Ovary (tissue), 10 donors: ENCODE measurements at places on chromosomes 4 and X. TPM values are rescaled to one million over a fixed set of nuclear protein-coding genes. Genes with fewer than 3 reads are reported as not detected.

CSN1S1 gene
- not detected for total RNA-seq

- peaks cover 1% of the 10 kb centered on the region for H3K4me1 ChIP-seq
- H3K4me3 ChIP-seq: no peak overlapping the region
- H3K36me3 ChIP-seq: no peaks in the 10 kb centered on the region
Measured at GRCh38 chr4:8855818-8856245, 15.8 kb downstream of the HMX1 start.

ZIC3 gene
- total RNA-seq: not detected

SUPT20HL1 gene
- 0.25 TPM for total RNA-seq

GRCh38 chr4:47413521-47413920 lies 50.0 kb downstream of the COMMD8 start:
- no peaks in the 10 kb centered on the region for H3K4me1 ChIP-seq
- H3K27me3 ChIP-seq: no peaks in the 10 kb centered on the region
- H3K27ac ChIP-seq: no peak overlapping the region
- DNase-seq: no peak
- no peak overlapping the region for H3K4me3 ChIP-seq
- H3K36me3 ChIP-seq: no peaks in the 10 kb centered on the region

UGT2B11 gene
- total RNA-seq: not detected

- no peak for DNase-seq
- no peaks in the 10 kb centered on the region for H3K36me3 ChIP-seq
- no peaks in the 10 kb centered on the region for H3K27me3 ChIP-seq
- H3K4me1 ChIP-seq: no peaks in the 10 kb centered on the region
- H3K27ac ChIP-seq: no peak overlapping the region
- no peak overlapping the region for H3K4me3 ChIP-seq
Measured at GRCh38 chrX:9676306-9676705, 89.3 kb downstream of the GPR143 start.

DNA sequence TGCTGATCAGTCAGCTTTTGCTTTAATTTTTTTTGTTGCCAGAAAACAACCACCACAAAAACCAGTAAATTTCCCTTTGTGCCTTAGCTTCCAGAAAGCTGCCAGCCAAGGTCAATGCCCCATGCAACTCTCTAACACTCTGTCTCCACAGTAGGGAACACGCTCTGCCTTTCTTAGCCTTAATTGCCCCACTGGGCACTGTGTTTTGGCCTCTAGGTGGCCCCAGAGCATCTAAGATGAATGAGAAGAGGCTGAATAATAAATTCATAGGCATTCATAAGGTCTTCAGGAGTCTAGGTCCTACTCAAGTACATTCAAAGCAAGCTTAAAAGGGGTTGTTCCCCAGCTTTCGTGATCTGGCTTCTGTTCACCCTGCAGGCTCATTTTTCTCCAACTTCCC lies 57.7 kb upstream of the PASD1 start:
- H3K27me3 ChIP-seq: no peaks in the 10 kb centered on the region
- H3K36me3 ChIP-seq: no peaks in the 10 kb centered on the region
- no peak overlapping the region for H3K4me3 ChIP-seq
- no peak overlapping the region for H3K27ac ChIP-seq
- H3K4me1 ChIP-seq: no peaks in the 10 kb centered on the region
- DNase-seq: no peak

- H3K27me3 ChIP-seq: no peaks in the 10 kb centered on the region
- no peaks in the 10 kb centered on the region for H3K36me3 ChIP-seq
- no peak overlapping the region for H3K4me3 ChIP-seq
- H3K27ac ChIP-seq: no peak overlapping the region
Measured at GRCh38 chr4:764405-765169, 59.0 kb downstream of the PCGF3 start.

DNA sequence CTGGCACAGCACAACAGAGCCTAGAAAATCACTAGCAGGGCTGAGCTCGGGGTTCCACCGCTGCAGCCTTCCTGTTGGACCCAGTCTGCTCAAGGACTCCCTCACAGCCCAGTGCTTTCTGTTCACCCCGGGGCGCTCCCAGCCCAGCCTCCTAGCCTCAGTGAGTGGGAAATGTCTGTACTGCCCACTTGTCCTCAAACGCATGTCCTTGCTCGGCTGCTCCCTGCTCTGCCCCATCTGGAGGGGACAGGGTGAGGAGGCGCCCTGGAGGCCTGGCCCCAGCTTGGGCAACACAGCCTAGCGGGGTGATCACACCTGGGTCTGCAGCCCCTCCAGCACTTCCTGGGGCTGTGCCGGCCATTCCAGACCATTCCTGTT lies 11.9 kb upstream of the CCNQ start:
- no peaks in the 10 kb centered on the region for H3K36me3 ChIP-seq
- no peaks in the 10 kb centered on the region for H3K27me3 ChIP-seq
- no peak for DNase-seq

PNCK gene
- total RNA-seq: not detected

DNA sequence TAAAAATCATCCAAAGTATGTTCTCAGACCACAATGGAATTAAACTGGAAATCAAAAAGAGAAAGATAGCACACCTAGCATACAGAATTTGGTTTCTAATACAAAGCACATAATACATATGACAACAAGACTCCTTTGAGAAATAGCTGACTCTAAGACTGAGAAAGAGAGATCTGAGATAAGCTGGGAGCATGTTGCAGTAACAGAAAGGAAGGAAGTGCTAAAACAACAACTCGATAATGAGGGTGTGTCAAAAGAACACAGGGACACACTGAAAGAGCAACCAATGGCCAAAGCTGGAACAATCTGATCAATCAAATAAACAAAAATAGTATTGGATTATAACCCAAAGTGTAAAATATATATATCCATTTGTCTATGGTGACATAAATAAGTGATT lies 586.6 kb downstream of the C4orf33 start:
- no peaks in the 10 kb centered on the region for H3K4me1 ChIP-seq
- no peaks in the 10 kb centered on the region for H3K36me3 ChIP-seq
- no peak overlapping the region for H3K4me3 ChIP-seq
- no peak overlapping the region for H3K27ac ChIP-seq
- H3K27me3 ChIP-seq: no peaks in the 10 kb centered on the region
- DNase-seq: no peak

- H3K4me1 ChIP-seq: no peaks in the 10 kb centered on the region
- DNase-seq: no peak
- H3K4me3 ChIP-seq: no peak overlapping the region
- H3K27ac ChIP-seq: no peak overlapping the region
- H3K27me3 ChIP-seq: no peaks in the 10 kb centered on the region
Measured at GRCh38 chr4:46793036-46793435, 116.0 kb downstream of the COX7B2 start.

- no peaks in the 10 kb centered on the region for H3K4me1 ChIP-seq
- no peaks in the 10 kb centered on the region for H3K27me3 ChIP-seq
- no peak overlapping the region for H3K27ac ChIP-seq
- no peak for DNase-seq
Measured at GRCh38 chrX:150316564-150316963, 46.6 kb upstream of the MAMLD1 start.

- DNase-seq: no peak
- H3K4me1 ChIP-seq: peaks cover 5% of the 10 kb centered on the region
- no peaks in the 10 kb centered on the region for H3K27me3 ChIP-seq
- H3K4me3 ChIP-seq: no peak overlapping the region
- no peak overlapping the region for H3K27ac ChIP-seq
Measured at GRCh38 chr4:186200516-186200915, 9.1 kb downstream of the CYP4V2 start.

DNA sequence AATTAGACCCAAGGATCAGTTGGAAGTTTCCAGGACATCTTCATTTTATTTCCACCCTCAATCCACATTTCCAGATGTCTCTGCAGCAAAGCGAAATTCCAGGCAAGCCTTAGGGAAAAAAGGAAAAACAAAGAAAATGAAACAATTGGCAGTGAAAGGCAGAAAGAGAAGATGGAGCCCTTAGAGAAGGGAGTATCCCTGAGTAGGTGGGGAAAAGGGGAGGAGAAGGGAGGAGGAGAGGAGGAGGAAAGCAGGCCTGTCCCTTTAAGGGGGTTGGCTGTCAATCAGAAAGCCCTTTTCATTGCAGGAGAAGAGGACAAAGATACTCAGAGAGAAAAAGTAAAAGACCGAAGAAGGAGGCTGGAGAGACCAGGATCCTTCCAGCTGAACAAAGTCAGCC lies at the start of gene PLP1:
Gene PLP1, plus strand, starts transcription at position 295 of the 400 bp plus-strand sequence. CDS start 156 bp downstream, outside the sequence.
- H3K4me1 ChIP-seq: peaks cover 4% of the 10 kb centered on the region
- no peaks in the 10 kb centered on the region for H3K27me3 ChIP-seq
- H3K4me3 ChIP-seq: no peak within 1 kb of the TSS
- no peaks in the 10 kb centered on the region for H3K36me3 ChIP-seq
- H3K27ac ChIP-seq: no peak within 1 kb of the TSS
- DNase-seq: no peak

SH3RF1 gene
- total RNA-seq: 22.4 TPM

- H3K27me3 ChIP-seq: no peaks in the 10 kb centered on the region
- H3K4me1 ChIP-seq: no peaks in the 10 kb centered on the region
- no peaks in the 10 kb centered on the region for H3K36me3 ChIP-seq
- no peak overlapping the region for H3K27ac ChIP-seq
- no peak overlapping the region for H3K4me3 ChIP-seq
- no peak for DNase-seq
Measured at GRCh38 chrX:150690126-150690525, 3.1 kb upstream of the MTMR1 start.

KLHL13 gene
- total RNA-seq: 4.9 TPM

GRCh38 chr4:156073976-156074375 lies 120.3 kb upstream of the CTSO start:
- DNase-seq: no peak
- no peak overlapping the region for H3K4me3 ChIP-seq
- H3K27me3 ChIP-seq: no peaks in the 10 kb centered on the region
- H3K27ac ChIP-seq: no peak overlapping the region
- no peaks in the 10 kb centered on the region for H3K36me3 ChIP-seq
